ENCODE measurements at places on chromosomes 3 and 15.

GRCh38 chr15:69820819-69821218 lies 276.9 kb downstream of the TLE3 start:
- no peak for DNase-seq

DNA sequence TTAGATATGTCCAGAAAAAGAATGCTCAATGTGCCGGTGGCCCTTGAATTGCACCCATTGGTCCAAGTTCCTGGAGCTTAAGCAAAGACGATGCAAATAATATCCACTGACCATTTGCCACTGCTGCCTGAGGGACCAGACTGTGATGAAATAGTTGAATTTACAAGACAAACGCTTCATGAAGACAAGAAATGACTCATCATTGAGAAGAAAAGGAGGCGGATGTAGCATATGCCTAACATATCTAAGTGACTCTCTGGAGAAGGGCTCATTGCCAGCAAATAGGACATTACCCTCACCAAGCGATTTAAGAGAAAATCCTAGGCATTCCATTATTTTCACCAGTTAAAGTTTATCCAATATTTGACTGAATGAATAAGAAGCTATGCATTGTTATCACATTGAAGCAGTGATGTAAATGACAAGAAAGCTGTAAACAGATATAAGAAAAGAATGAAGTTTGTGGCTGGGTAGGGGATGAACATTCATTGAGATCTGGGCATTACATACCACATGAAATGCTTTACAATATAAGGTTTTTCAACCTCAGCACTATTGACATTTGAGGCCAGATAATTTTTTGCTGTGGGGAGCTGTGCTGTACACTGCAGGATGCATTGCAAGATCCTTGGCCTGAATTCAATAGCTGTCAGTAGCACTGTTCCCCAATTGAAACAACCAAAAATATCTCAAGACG lies 48.9 kb upstream of the CPNE4 start:
- peak; percentile 81 for DNase-seq

DNA sequence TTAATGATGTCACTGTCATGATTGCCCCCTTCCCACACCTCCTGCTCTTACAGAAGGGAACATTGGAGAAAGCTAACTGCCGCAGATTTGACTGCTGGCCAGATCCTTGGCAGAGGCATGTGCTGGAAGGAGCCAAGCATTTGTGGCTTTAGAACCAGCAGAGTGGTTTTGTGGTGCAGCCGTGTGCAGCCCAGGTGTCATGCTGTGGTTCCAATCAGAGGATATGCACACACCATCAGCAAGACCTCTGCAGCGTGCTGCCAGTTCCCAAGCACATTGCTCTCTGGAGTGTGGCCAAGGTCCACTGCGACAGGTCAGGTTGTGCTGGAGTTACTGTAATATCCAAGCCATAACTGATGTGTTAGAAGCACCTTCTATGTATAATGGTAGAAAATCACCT lies 61.6 kb downstream of the OTOL1 start:
- peak; percentile 5 for DNase-seq

- peak; percentile 49 for DNase-seq
These were observed 37.0 kb downstream of the ZNF710 start for GRCh38 chr15:90037961-90038631.

GRCh38 chr3:85785766-85786165 lies 827.0 kb downstream of the CADM2 start:
- DNase-seq, result peak; percentile 1

GRCh38 chr3:40477666-40478065 lies 744 bp downstream of the ZNF619 start:
- peak; percentile 16 for DNase-seq

GRCh38 chr3:30141927-30142326 lies 464.5 kb upstream of the TGFBR2 start:
- DNase-seq, result no peak

DNA sequence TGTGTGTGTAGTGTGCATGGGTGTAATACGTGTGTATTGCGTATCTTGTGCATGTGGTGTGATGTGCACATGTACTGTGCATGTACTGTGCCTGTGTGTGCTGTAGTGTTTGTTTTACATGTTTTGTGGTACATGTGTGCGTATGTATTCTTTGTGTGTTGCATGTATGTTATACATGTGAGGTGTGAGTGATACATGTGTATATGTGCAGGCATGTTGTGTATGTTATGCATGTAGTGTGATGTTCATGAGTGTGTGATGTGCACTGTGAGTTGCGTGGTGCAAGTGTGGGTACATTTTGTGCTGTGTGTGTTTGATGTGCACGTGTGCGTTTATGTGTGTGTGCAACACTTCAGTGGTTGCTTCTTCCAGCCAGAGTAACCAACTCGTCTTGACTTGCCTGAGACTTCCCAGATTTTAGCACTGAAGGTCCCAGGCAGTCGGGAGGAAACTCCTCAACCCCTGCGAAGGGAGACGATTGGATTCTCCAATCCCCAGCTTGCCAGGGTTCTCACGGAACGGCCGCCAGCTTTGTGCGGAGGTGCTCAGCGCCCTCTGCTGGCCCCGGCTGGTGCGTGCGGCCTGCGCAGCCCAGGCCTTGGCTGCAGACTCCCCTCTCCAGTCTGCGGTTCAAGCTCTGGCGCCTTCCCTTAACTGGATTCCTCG lies 3.6 kb downstream of the GALNT15 start:
- DNase-seq, result peak; percentile 92

DNA sequence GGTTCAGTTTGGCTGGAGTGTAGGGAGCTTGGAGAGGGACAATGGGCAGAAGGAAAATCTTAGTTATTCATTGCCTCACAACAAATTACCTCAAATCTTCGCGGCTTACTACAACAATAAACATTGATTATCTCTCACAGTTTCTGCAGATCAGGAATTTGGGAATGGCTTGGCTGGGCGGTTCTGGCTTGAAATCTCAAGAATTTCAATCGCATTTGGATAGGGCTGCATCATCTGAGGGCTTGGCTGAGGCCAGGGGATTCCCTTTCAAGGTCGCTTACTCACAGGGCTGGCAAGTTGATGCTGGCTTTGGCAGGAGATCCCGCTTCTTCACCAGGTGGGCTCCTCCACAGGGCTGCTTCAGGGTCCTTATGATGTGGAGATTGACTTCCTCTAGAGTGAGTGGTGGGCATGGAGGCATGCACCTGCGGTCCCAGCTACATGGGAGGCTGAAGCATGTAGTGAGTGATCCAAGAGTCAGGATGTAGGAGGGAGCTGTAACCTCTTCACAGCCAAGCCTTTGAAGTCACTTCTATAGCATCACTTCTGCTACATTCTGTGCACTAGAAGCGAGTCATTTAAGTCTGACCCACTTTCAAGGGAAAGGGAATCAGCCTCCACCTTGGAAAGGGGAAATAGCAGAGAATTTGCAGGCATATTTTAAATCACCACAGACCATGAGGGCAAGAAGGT lies 63.1 kb downstream of the CDC25A start:
- DNase-seq, result peak; percentile 31

DNA sequence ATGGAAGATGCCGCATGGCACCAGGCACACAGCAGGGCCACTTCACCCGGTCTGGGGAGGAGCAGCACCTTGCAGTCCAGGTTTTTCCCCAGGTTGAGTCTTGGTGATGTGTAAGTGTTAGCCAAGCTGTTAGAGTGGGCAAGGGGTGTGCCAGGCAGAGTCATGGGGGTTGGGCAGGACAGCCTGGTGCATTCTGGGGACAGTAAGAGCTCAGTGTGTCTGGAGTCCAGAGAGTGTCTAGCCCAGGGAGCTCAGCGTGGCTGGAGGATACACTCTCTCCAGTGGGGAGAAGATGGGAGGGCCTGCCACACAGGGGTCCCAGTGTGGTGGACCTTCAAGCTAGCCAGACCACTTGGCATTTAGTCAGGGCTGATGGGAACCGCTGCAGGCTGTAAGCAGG lies 87.4 kb downstream of the AAGAB start:
- no peak for DNase-seq

GRCh38 chr3:117610156-117610555 lies 900.6 kb downstream of the TUSC7 start:
- DNase-seq, result no peak

DNA sequence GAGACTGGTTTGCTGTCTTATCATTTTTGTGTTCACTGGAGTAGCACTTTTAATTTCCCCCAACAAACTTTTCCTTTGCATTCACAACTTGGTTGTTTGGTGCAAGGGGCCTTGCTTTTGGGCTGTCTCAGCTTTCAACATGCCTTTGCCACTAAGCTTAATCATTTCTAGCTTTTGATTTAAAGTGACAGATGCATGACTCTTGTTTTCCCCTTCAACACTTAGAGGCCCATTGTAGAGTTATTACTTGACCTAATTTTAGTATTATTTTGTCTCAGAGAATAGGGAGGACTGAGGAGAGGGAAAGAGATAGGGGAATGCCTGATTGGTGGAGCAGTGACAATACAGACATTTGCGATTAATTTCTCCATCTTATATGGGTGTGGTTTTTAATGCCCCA lies 340.1 kb upstream of the MANF start:
- no peak for DNase-seq

- DNase-seq, result no peak
These were observed 24.2 kb downstream of the CMC1 start for GRCh38 chr3:28265641-28266040.

DNA sequence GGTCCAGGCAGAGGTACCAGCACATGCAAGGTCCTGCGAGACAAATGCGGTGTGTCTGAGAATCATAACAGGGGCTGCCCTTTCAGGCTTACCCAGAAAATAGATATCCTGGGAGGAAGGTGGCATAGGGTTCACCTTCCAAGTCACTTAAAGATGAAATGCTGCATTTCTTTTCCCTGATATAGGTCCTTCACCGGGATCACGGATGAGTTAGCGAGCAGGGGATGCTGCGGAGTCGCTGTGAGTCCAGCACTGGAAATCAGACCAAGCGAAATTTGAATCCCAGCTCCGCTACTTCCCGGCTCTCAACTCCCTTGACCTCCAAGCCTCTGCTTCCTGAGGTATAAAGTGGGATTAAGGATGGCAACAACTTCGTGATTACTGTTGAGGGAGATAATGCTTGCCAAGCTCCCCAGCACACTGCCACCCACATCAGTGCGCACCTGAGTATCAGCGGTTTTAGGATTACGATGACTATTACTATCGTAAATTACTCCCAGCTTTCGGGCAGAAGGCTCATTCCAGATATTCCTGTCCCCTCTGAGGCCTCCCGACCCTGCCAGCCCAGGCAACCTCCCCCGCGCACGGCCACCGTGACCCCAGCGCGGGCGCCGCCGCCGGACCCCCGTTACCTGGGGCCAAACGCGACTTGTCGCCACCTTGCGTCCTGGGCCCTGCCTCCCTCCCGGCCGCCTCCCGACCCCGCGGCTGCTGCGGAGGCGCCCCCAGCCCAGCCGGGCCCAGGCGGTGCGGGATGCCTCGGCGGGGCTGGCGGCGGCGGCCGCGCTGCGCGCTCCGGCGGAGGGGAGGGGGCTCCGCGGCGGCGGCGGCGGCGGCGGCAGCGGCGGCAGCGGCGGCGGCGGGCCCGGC lies 589 bp upstream of the GPR27 start:
- DNase-seq, result no peak

- DNase-seq, result no peak
These were observed 11.5 kb downstream of the TLR9 start for GRCh38 chr3:52213901-52214300.

DNA sequence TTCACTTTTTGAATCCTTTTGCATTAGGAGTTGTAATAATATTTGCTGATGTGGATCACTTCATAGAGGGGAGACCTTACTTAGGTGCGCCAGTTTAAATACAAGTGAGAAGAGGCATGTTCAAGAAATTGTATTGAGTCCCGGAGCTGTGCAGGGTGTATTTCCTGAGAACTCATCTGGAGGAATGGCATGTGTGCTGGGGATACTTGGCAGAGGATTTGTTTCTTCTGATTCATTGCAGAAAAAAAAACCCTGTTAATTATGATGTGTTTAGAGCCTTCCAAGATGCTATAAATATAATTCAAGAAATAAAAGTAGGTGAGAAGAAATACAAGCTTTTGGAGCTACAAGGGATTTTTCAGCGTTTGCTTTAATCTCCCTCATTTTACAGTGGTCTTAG lies 97.6 kb downstream of the TPRG1 start:
- peak; percentile 28 for DNase-seq

DNA sequence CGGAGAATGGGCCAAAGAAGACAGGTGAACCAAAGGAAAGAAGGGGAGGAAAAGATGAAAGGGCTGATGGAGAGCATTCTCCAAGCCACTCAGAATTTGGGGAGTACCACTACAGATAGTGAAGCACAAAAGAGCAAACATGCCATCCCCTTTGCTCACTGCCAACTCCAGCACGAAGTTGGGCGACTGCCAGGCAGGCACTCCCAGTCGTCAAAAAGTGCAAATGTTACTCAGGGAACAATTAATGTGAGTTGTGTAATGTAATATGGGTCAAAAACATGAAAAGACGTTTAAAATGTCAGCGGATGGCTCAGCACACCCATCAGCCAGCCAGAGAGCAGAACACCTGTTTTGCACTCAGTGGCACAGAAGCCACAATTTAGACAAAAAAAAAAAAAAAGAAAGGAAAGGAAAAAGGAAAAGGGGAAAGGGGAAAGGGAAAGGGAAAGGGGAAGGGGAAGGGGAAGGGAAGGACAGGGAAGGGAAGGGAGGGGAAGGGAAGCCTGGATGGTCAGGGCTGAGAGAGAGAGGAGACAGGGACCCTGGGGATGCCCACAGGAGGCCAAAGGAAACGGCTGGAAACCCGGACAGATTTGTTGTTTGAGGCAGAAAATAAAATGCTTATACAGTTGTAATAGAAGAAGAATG lies 82.7 kb downstream of the COL8A1 start:
- DNase-seq, result peak; percentile 43

GRCh38 chr15:55897560-55898336 lies 95.7 kb downstream of the NEDD4 start:
- DNase-seq, result peak; percentile 71

DNA sequence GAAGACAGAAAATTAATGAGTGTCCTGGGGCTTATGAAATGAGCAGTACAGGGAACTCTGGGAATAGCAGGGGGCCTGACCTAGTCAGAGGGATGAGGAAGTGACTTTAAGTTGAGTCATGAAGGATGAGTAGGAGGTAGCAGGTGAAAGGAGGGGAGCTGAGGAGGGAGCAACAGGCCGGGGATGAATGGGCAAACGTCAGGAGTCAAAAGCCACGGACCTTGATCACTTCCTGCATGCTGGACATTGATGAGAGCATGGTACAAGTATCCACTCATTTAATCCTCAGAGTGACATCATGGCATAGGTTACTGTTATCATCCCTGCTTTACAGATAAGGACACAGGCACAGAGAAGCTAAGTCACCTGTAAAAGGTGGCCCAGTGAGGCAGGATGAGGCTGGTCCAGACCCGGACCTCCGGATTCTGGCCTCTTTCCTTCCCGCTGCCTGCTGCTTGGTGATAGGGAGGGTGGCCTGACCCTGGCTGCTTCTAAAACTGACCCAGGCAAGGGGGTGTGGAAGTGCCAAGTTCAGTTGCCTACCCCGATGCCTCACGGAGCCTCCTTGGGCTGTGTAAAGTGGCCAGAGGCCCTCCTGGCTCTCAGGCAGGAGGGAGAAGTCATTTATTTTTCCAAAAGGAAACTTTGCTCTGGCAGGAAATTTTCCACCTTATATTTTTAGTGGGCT lies 7.6 kb downstream of the CORO2B start:
- peak; percentile 92 for DNase-seq

DNA sequence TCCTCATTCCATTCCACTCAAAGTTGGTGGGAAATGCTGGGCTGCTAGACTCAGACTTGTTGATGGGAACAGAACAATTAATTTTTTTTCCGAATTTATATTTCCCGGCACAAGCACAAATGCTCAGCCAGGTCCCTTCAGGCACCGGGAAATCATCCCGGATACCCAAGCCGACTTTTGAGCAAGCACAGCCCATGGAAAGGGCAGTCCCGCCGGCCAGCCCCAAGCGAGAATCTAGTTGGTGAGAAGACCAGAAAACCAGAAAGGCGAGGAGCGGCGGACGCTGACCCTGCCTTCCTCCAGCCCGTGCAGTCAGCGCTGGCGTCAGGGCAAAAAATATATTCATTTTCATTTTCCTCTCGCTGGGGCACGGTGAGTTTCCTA lies 763 bp upstream of the ZIC4 start:
- no peak for DNase-seq

- DNase-seq, result no peak
These were observed 513.4 kb downstream of the FHIT start for GRCh38 chr3:60737633-60738399.
